Activated CD4-positive, CD25-positive, alpha-beta regulatory T cell (primary cell): ENCODE measurements at places on chromosomes 11 and 22.

DNA sequence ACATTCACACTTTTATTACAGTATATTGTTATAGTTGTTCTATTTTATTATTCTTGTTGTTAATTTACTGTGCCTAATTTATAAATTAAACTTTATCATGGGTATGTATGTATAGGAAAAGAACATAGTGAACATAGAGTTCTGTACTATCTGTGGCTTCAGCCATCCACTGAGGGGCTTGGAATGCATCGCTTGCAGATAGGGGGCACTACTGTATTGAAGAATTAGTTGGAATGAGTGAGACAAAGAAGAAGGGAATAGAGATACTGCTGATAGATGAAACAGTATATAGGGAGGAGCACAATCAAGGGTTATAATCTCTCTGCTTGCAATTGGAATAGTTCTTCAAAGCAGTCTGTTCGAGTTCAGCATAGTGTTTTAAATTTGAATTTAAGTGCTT lies 432.2 kb downstream of the RAB38 start:
- no peak for DNase-seq

GRCh38 chr11:100555931-100556330 lies 131.2 kb upstream of the ARHGAP42 start:
- no peak for DNase-seq

DNA sequence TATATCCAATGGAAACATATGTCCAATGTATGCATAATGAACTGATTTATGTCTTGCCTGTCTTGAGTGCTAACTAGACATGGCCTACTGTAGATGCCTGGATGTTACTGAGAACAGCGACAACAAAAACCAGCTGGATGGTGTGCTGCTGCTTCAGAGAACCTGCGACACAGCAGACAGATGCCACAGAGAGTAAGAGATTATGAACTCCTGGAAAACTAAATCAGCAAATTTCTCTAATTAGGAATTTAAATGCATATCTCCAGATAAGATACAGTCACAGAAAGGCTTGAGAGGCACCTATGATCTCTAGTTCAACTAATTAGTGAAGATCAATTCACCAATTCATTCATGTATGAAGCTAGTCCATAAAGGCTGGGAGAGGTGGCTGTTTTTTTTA lies 1508.0 kb upstream of the TENM4 start:
- no peak for DNase-seq

GRCh38 chr22:22386602-22387385 lies 121.7 kb downstream of the ZNF280B start:
- DNase-seq = no peak

GRCh38 chr11:118715837-118716260 lies 36.4 kb upstream of the TREH start:
- DNase-seq = no peak

- no peak for DNase-seq
These were observed 5.8 kb downstream of the SHANK2 start for GRCh38 chr11:71246559-71246958.
